ENCODE measurements at places on chromosomes 2 and 18.

- DNase-seq: no peak
These were observed 1.0 kb upstream of the FAHD2A start for GRCh38 chr2:95401480-95401879.

DNA sequence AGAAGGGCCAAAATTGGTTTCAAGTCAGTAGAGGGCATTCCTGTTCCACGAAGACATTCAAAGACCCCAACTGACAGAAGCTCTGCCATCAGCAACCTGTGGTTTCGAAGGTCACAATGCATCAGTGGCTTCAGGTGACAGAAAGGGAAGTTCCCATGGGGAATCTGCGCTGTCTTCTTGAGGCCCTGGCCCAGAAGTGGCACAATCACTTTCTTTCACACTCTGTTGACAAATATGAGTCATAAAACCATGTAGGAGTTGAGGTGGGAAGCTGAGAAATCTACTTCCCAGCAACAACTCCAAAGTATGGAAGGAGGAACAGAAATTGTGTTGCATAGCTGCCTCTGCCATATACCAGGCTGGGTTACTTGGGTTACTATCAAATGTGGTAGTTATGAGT lies 621.1 kb upstream of the FANCL start:
- no peak for DNase-seq

- DNase-seq: peak; percentile 93
These were observed 207.0 kb upstream of the FANCL start for GRCh38 chr2:58448065-58448507.

DNA sequence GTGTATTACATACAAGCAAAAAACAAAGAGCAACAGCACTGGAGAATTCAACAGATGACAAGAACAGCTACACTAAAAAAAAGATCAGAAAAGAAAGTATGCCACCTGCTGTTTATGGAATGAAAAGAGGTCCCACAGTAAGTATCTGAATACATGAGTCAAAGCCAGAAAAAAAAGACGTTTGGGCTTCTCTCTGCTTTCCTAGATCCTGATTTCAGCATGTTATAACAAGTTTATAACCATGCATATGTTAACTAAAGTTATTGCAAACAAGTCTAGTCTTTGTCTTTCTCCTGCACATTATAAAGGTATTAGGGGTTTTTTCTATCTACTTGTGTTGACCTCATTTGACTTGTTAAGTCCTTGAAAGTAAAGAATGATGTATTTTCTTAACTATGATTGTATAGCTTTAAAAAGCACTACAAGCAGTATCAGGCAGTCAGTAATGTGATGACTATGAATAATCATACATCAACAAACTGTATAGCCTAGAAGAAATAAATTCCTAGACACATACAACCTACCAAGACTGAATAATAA lies 108.5 kb upstream of the COL5A2 start:
- peak; percentile 20 for DNase-seq

- peak; percentile 25 for DNase-seq
These were observed 437.6 kb downstream of the DLGAP1 start for GRCh38 chr18:4017480-4017879.

DNA sequence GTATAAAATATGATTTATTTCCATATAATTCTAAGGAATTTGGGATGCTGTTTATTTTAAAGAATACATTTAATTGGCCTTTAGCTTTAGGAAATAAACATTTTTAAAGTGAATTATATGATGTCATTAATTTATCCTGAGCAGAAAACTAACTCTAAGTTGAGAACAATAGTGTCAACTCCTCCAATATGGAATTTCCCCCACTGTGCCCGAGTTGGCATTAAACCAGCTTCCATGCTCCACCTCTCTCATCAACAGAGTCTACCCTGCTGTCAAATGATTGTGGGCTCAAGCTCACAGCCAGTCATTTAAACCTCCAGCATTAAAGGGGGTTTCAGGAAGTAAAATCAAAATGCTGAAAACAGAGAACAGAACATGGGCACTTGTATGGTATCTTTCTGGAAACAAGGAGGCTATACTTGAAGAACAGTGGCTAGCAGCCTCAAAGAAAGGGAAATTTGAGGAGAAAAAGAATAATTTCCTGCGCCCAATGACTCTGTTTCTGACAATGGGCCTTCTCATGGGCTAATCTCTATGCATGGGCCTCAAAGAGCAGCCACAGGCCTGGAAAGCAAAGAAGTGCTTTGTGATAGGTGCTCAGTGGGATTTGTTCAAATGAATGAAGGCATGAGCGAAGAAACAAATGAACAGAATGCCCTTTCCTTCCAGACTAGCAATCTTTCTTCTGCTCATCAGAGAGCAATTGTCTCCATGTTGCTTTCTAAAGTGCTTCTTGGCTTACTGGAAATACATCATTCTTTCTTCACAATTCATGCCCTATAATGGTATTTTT lies 252.8 kb downstream of the MTX2 start:
- no peak for DNase-seq

- DNase-seq: no peak
These were observed 94.7 kb downstream of the FARSB start for GRCh38 chr2:222561151-222561550.

- DNase-seq: no peak
These were observed 195.4 kb downstream of the ZEB2 start for GRCh38 chr2:144324446-144325045.

DNA sequence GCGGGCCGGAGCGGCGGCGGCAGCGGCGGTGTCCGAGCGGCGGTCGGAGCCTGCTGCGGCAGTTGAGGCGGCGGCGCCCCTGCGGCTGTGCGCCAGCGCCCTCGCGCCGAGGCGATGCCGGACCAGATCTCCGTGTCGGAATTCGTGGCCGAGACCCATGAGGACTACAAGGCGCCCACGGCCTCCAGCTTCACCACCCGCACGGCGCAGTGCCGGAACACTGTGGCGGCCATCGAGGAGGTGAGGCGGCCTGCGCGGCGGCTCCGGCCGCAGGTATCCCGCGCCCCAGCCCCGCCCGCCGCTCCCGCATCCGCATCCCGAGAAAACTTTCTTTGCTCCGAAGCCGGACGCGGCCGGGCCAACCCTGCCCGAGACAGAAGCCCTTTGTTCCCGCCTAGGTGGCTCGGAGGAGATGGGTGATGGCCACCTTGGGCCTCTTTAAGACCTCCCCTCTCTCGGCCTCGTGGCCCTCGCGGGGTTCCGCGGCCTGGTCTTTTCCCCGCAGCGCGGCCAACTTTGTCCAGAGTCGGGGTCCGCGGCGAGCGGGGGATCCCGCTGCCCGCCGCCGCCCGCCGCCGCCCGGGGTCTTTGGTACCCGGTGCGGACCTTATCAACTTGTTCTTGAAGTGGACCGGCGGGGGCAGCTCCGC lies 504 bp downstream of the ASAP2 start:
- DNase-seq: peak; percentile 49

GRCh38 chr2:61016392-61017002 lies 1.0 kb upstream of the PEX13 start:
- no peak for DNase-seq

DNA sequence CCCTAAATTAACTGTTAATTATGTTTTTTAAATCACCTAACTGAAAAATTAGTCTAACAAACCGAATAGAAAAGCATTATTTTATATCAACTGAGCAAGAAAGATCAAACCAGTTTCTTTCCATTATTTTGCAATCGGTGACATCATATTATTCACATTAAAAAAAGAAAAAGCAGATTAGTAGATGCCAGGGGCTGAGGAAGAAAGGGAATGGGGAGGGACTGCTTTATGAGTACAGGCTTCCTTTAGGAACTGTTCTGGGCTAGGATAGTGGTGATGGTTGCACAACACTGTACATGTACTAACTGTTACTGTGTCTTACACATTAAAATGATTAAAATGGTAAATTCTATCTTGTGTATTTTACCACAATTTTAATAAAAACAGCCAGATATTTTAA lies 59.3 kb downstream of the COBLL1 start:
- DNase-seq: no peak

- peak; percentile 98 for DNase-seq
These were observed 6.5 kb downstream of the PTMA start for GRCh38 chr2:231714639-231715498.

DNA sequence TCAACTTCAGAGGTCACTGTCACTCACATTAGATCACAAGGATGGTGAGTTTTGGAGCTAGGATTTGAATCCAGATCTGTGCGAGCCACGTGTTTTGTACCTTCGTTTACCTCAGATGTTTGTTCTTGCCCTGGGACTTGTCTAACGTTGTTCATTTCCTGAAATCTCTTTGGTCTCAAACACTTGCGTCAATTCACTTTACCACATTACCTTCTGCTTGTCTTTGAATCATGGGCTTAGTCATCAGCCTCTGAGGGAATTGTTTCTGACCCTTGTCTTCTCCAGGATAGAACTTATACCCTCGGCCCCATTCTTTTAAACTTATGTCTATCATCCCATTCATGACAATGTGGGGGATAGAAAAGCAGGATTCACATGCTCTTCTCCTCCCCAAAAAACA lies 282.7 kb downstream of the DCDC2C start:
- DNase-seq: no peak

GRCh38 chr2:188089901-188090300 lies 201.8 kb upstream of the GULP1 start:
- DNase-seq: no peak

DNA sequence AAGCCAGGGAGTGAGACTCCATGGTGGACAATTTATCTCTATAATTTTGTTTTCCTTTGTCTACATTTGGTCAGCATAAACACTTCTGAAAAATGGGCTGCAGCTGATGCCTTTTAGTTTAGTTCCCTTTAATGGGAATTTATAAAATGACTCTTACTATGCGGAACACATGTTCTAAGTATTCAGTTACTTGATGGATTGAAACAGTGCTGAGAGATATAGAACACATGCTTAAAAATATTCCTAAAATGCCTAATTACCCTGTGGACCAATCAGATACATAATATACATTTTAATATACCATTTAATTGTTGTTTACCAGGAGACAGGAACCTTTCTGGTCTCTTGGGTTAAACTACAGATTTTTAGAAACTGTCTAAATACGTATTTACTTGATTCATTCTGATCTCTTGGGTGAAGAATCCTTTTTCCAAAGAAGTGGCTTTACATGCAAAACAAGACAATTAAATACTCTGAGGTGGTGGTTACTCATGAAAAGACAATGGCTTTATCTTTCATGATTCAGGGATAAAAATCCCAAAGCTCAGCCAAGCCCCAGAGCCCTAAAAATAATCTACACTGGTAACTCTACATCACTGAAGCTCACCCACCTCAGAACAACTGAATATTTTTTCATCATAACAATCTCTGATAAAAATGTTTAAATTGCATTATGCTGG lies 128.1 kb upstream of the SERTAD2 start:
- DNase-seq: no peak

GRCh38 chr2:79320871-79321270 lies 161.3 kb upstream of the REG3A start:
- no peak for DNase-seq

DNA sequence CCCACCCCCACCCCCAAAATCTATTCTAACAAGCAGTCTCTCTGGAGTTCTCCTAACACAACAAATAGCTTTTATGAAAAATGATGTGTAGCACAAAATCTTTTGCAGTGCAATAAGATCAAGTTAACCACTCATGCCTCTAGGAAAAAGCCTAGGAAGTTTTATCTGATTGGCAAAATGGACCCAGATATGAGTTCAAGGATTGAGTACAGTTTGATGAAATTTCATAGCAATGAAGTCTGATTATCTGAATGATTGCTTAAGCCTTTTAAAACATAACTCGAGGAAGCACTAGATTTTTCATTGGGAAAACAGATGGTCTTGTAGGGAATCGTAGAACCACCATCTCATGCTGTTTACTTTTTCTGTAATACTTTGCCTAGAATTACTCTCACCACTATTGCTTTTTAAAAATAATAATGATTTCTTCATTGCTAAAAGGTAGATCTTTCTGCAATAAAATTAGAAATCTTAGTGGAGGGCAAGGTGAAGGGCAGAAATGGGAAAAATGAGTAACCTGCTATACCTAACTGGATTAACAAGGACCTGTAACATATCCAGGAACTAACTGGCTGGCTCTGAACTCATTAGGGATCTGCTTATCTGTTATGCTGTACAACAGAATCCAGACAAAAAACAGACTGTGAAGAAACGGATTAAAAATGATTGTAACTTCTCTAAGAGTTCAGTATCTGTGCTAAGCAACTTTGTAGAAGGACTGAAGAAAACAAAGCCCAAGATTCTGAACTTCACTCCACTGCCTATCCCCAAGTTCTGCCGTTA lies 73.7 kb upstream of the ETAA1 start:
- DNase-seq: no peak
